ENCODE measurements at places on chromosomes 11 and 22. TPM values are rescaled to one million over a fixed set of nuclear protein-coding genes. Genes with fewer than 3 reads are reported as not detected.

GRCh38 chr11:34451053-34451452 is 12.3 kb downstream of the CAT start:
- peaks cover 79% of the 10 kb centered on the region for H3K36me3 ChIP-seq
- peak overlapping the region; percentile 74 for H3K27ac ChIP-seq

DNA sequence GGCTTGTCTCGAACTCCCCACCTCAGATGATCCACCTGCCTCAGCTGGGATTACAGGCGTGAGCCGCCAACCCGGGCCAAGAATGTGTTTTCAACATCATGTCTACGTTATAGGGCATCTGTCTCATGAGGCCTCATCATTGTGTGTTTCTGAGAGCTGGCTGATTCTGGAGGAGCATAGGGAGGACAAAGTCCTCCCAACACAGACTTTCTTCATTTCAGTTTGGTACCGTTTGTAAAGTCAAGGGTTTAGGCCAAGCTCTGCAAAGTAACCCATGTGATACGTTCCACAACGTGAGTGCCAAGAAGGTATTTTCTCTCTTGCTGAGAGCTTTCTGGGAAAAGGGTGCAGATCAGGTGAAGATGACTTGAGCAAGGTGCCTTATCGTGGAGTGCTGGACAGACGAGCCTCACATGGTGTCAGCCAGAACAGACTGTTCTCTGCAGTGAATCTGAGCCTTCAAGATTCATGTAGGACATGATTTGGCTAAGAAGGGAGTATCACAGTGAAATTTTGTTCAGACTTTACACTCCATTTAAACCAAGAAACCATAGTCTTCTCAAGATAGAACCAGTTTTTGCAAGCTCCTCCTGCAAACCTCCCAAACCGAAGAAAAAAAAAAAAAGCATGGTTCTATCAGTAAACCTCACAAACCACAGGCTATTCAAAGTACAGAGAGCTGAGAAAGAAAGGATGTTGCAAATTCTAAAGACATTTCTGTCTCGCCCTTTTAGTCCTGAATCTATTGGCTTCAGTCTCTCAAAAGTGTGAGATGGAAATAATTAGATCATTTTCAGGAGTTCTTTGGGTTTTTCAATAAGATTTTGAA is 71.7 kb downstream of the DBX1 start:
- no peaks in the 10 kb centered on the region for H3K27me3 ChIP-seq
- H3K4me1 ChIP-seq: peaks cover 9% of the 10 kb centered on the region
- no peak overlapping the region for H3K27ac ChIP-seq
- no peaks in the 10 kb centered on the region for H3K36me3 ChIP-seq
- no peak overlapping the region for H3K4me3 ChIP-seq

DNA sequence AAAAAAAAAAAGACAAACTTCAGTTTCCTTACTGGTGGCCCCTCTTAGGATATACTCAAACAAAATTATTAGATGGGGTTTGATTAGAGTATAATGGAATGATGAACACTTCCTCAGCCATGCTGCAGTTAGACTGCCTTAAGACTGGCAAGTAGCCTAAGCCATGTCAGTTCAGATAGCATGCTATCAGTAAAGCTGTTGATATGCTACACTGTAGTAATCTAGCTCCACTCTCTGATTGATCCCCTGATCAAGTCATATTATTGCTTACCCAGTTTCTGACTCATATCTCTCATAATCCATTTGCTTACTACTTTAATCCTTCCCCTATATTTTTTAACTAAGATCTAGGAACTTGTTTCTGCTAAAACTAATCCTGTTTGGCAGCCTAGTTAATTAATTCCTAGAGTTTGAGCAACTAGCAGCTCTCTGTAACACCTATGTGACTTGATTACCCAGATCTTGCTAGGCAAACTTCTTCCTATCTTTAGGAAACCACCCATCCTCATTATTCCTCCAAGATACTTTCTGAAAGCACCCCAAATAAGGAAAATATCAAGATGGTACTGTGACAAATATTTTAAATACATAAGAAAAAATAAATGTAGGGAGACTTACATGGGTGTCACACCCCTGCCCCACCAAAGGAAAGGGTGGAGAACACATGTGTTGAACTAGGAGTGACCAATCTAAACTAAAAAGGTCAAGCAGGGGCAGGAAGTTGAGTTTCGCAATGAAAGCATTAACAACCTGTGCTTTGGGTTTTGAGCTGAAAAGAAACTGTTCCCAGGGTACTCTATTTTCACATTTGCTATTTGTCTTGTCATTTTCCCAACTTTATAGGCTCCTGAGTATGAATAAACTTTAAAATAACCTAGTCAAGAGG is 43.2 kb downstream of the PIK3C2A start:
- peak overlapping the region; percentile 18 for H3K27ac ChIP-seq
- H3K36me3 ChIP-seq: peaks cover 31% of the 10 kb centered on the region
- H3K4me1 ChIP-seq: peaks cover 52% of the 10 kb centered on the region
- DNase-seq: no peak
- no peaks in the 10 kb centered on the region for H3K27me3 ChIP-seq
- H3K4me3 ChIP-seq: no peak overlapping the region

DNA sequence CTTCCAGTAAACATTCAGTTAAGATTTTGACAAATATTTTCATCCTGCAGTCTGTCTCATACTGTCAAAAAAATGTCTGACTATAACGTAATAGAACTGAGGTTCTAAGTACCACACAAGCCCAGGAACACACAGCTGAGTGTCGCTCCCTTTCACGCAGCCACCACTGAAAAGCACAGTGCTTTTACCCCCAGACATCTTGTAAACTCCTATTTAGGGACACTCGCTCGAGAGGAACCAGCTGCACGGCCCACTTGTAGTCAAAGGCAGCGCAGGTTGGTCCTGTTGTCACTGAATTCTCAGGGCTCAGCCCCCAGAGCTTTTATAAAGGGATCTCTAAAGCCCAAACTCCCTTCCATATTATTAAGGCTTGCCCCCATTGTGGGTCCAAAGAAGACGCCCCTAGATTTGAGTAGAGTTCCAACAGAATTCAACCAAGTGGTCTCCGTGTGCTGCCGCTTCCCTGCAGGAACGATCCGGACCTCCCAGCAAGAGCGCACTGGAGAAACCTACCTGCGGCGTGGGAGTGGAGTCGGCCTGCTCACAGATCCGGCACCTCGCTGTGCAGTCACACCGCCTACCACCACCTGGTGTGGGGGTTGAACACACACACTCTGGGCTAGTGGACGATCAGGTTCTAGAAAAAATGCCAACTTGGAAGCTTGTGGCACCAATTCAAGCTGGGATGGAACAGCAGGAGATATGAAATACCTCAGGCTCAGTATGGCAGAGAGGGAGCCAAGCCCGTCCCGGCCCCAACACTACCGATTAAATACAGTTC is 23.4 kb downstream of the ASPHD2 start:
- H3K4me1 ChIP-seq: no peaks in the 10 kb centered on the region
- H3K27ac ChIP-seq: no peak overlapping the region
- no peaks in the 10 kb centered on the region for H3K27me3 ChIP-seq
- DNase-seq: no peak

- H3K27ac ChIP-seq: no peak overlapping the region
- DNase-seq: no peak
- no peaks in the 10 kb centered on the region for H3K36me3 ChIP-seq
- no peaks in the 10 kb centered on the region for H3K4me1 ChIP-seq
- H3K27me3 ChIP-seq: no peaks in the 10 kb centered on the region
- H3K4me3 ChIP-seq: no peak overlapping the region
Measured at GRCh38 chr11:92875473-92875872, 94.0 kb upstream of the MTNR1B start.

Gene RANBP1
- polyA plus RNA-seq: 101 TPM

All from spleen (tissue), 13 donors.